HepG2 (cell line): ENCODE measurements at places on chromosomes 6 and 20. TPM values are rescaled to one million over a fixed set of nuclear protein-coding genes. Genes with fewer than 3 reads are reported as not detected.

GRCh38 chr20:7346562-7346961 lies 579.1 kb downstream of the BMP2 start:
- no peak for DNase-seq

GRCh38 chr6:84554074-84554473 lies 210.3 kb downstream of the TBX18 start:
- DNase-seq = no peak

- no peak for DNase-seq
These were observed 44.2 kb downstream of the AKAP12 start for GRCh38 chr6:151284012-151284411.

The EEF1A2 gene
- total RNA-seq = 0.36 and 0.44 TPM in 2 replicates

- DNase-seq = no peak
These were observed 92.9 kb downstream of the TFAP2C start for GRCh38 chr20:56722042-56722441.

The TBP gene
- total RNA-seq = 21.7 and 25.9 TPM in 2 replicates

GRCh38 chr6:43020847-43021246 lies 576 bp upstream of the RRP36 start:
- no peak for DNase-seq

DNA sequence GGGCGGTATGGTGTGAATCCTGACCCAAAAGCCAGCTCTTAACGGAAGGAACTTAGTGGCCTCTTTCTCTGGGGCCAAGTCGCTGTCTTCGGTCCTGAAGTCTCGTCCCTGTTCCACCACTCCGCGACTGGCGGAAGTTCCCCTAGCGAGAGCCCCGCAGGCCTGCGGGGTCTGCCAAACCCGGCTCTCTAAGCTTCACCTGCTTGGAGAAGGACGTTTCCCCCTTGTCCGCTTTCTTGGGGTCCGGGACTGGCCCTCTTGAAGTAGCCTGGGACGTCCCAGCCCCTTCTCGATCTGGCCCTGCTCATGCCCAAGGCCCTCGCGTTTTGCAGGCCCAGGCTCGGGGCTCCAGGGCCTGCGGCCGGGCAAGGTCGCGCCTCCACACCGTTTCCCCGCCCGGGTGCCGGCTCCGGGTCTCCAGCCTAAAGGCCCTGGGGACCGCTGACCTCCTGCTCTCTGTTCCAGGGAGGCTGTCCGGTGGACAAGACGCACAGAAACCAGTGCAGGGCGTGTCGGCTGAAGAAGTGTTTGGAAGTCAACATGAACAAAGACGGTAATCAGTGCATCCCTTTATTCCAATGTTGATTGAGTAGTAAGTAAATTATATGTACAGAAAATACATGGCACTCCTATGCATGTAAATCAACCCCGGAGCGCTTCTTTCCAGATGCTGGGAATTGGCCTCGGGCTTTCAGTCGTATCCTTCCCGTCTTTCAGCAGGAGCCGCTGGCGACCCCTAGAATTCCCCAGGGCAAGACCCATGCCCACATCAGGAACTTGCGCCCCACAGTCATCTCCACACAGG lies 8.8 kb downstream of the NR2E1 start:
- no peak for DNase-seq

DNA sequence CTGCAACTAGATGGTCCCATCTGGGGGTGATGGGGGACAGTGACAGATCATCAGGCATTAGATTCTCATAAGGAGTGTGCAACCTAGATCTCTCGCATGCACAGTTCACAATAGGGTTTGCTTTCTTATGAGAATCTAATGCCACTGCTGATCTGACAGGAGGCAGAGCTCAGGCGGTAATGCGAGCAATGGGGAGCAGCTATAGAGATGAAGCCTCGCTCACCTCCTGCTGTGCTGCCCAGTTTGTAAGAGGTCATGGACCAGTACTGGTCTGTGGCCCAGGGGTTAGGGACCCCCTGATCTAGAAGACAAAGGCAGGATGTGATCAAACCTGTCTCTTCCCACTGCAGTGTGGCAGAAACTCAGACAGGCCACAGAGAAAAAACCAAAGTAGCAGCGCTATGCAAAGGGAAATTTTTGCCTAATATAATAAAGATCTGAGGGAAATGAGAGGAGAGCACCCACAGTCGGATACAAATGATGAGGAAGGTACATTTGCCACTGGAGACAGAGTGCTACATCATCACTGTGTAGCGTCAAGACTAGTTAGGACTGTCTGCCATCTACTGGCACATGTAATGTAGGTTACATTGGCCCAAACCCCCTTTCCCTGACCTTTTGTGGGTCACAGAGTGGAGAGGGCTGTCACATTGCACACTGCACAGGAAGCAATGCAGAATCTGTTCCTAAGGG lies 4.1 kb upstream of the LY86 start:
- no peak for DNase-seq

The GSTA1 gene
- 282 and 403 TPM in 2 replicates for total RNA-seq

The PRDM1 gene
- not detected in 2 replicates for total RNA-seq

DNA sequence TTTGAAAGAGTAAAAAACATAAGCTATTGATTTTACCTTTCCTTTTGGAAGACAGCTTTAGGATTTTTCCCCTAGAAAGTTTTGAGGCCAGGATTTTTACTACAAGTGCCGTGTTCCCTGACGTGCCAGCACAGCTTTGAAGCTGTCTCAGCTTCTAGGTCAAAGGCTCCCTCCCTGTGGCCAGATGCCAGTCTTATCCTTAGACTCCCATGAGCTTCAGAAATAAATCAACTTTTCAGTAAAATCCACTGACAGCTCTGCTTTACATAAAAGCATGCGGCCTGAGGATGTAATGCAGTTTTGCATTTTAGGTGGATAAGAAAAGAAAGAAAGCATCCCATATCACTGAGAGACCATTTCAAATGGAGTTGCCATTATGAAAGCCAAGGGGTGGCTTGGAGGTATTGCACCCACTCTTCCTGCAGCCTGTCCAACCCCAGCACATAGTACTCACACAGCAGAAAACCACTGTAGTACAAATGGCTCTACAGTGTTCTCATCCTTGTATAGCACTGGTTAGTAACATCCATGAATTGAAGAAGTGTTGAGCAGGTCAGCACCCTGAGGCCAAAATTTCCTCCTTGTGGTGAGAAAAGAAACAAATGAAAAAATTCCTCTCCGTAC lies 15.2 kb upstream of the ATXN1 start:
- DNase-seq = no peak

DNA sequence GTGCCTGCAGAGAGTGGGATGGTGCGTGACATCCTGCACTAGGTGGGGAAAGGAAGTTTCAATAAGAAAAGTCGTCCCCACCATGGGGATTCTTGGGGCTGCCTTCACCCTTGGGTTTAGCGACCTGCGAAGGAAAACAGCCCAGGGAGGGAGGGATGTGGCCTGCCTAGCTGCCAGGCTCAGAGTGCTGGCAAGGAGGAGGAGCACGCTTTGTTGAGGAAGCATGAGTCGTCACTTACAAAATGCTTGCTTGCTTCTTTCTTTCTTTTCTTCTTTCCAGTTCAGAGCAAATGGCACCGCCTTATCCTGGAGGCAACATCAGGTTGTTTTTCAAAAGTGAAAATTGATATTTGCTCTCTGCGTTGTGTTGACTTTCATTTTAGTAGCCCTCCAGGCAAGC lies 123.2 kb downstream of the TFAP2C start:
- DNase-seq = no peak

The PRL gene
- not detected in 2 replicates for total RNA-seq

The FAM229B gene
- total RNA-seq = 19.5 and 23.7 TPM in 2 replicates

- peak; percentile 12 for DNase-seq
These were observed 50.6 kb downstream of the NUP153 start for GRCh38 chr6:17656092-17656491.

The SYCP2L gene
- 0.22 TPM in 1 of 2 replicates, not detected in the other for total RNA-seq

DNA sequence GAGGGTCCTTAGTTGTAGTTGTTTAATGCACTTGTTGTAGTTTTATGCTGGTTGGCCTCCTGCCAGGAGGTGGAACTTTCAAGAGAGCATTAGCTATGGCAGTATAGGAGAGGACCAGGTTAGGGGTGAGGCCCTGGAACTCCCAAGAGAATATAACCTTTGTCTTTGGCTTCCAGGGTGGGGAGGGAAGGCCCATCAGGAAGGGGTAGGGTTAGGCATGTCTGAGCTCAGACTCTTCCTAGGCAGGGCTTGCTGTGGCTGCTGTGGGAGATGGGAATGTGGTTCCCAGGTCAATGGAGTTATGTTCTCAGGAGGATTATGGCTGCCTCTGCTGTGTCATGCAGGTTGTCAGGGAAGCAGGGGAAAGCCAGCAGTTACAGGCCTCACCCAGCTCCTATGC lies 20.0 kb upstream of the GABRR1 start:
- no peak for DNase-seq

The SRF gene
- total RNA-seq = 21.0 and 25.5 TPM in 2 replicates
